ENCODE measurements at places on chromosomes 6 and 20.

DNA sequence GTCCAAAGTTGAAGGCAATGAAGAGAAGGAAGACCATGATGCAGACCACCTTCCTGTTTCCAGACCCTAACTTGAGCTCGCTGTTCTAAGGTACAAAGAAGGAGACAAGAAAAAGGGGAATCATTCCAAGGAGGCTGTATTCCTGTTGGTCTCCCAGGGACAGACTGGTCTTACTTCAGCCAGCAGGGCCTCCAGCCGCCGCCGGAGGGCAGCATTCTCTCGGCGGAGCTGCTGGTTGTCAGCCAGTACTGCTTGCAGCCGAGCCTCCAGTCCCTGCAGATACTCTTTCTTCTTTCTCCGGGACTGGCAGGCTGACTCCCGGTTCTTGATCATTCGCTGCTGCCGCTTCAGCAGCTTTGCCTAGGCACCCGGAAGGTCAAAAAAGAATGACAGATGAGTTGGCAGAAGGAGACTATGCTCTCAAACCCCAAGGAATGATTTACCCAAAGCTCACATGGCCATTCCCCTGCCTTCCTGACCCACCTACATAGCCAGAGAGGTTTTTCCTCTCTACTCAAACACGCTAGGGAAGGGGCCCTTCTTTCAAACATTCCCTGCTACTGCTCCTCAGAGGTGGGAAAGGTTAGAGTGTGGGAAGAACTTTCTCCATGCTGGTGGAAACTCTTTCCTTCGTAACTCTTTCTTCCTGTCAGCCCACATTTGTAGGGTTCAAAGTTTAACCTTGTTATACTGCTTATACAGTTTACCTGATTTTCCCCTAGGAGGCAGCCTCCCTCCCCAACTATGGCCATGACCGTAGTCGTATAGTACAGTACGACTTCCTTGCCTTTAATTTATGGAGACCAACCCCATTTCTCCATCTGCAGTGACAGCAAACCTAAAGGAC, 9.0 kb downstream of the ATF6B start:
- peak; percentile 52 for DNase-seq

- no peak for DNase-seq
Measured at GRCh38 chr6:104459543-104459942, 400.2 kb downstream of the HACE1 start.

GRCh38 chr6:167766986-167767714, 59.6 kb upstream of the AFDN start:
- DNase-seq = peak; percentile 50

DNA sequence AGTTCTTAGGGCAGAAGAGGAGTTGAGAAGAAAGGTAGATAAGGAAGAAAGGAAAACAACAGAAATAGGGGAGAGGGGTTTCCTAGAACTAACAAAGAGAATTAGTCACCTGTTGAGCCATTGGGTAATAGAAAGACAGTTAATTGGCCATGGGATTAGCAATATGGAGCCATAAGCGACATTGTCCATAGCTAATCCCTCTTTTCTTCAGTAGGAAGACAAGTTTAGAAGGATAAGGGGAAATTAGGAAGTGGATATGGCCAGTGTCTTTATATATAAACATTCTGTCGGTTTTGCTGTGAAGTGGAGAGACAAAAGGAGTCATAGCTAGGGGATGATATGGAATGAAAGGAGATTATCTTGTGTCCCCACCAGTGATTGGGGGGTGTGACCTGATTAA, 43.9 kb upstream of the COL10A1 start:
- DNase-seq = no peak

GRCh38 chr6:93584300-93584699, 164.9 kb upstream of the EPHA7 start:
- DNase-seq = no peak

GRCh38 chr6:143059663-143060353, 881 bp upstream of the AIG1 start:
- peak; percentile 33 for DNase-seq

GRCh38 chr20:20022498-20022897, 5.3 kb downstream of the NAA20 start:
- DNase-seq = no peak

GRCh38 chr6:93088621-93089501, 330.5 kb downstream of the EPHA7 start:
- DNase-seq = no peak

DNA sequence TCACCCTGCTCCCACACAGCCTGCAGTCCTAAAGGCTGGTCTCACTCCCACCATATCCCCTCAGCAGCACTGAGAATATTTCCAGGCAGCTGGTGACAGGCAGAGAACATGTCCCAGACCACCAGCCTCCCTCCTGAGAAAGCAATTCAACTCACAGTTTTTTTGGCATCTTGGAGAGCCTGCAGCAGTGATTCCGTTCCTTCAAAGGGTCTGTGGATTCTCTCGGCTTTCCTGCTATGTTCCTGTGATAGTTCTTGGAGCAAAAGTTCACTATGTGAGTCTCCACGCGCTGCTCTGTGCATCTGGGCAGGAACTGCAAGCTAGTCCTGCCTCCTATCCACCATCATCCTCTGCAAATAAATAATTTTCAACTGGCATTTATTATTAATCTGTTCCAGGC, 448.3 kb upstream of the HSF2 start:
- no peak for DNase-seq

DNA sequence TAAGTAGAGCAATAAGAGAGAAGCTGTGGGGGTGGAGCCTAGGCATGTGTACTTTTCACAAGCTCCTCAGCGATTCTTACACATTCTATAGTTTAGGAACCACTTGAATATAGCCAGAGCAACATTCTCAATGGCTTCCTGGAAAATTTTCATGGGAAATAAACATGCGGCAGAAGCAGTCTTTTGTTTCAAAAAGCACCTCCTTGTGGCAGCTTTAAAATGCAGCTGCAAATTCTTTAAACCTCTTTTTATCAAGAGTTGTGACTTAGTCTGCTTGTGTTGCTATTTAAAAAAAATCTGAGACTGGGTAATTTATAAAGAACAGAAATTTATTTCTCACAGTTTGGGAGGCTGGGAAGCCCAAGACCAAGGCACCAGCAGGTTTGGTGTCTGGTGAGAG, 23.8 kb downstream of the NKX2-2 start:
- peak; percentile 11 for DNase-seq

GRCh38 chr6:98463038-98464000, 371.1 kb upstream of the POU3F2 start:
- no peak for DNase-seq

GRCh38 chr6:33440649-33441309, 13.6 kb upstream of the ZBTB9 start:
- no peak for DNase-seq

DNA sequence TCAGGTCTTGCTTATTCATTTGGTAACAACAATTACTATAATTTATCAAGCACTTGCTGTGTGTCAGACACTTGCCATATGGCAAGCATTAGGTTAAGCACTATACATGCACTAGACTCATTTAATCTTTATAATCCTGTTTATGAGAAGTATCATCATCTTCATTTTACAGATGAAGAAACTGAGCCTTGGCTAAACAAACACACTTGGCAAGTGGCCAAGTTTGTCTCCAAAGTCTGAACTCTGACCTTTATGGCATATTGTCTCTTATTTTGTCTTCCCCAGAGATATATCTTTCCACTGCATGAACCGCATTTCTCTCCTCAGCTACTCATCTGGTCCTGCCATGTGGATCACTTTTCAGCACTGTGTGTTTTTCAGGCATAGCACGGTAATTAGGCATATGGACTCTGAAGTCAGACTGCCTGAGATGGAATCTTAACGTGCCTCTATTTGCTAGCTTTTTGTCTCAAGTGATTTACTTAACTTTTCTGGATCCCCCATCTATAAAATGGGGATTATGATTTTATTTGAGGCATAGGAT, 4.7 kb downstream of the ADGRF5 start:
- no peak for DNase-seq

DNA sequence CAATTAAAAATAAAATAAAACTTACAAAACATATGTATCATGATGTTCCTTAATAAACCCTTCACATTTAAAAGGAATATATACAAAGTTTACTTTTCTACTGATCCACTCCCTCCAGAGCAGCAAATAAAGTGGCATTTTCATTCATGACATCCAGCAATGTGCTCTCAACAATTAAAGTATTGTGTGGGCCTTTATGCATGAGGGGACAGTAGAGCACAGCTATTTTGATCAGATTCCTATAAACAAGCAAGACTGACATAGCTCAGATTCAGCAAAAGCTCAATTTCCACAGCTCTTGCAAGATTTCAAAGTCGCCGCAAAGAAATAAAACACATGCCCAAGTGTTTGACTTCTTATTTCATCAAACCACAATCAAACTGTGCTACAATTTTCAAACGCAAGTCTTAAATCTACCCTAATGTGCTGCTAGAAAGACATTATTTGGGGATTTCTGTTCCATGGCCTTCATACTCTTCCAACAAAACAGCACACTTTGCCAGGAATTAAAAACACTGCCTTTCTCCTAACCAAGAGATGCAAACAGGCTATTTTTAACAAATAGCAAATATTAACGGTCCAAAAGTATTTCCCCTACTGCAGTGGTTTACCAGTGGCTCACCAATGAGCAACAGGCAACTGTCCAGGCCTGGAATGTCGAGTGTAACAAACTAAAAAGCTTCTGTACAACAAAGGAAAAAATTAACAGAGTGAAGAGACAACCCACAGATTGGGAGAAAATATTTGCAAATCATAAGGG, 52.3 kb downstream of the MBOAT1 start:
- DNase-seq = peak; percentile 14

DNA sequence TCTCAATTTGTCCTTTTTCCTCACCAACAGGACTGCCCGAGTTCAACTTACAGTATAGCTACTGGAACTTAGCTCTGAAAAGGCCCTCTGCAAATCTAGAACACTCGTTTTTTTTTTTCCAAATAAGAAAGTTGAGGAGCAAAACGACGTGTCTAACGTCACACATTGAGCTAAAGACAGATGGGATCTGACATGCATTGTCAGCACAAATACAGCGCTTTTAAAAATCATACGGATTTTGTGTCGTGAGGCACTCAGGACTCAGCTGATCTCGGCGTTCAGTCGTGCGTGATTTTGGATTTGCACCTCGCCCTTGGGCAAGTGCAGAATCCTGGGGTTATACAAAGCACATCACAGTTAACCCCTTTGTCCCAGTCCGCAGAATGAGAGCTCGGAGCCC, 94.7 kb upstream of the ZNF322 start:
- no peak for DNase-seq

DNA sequence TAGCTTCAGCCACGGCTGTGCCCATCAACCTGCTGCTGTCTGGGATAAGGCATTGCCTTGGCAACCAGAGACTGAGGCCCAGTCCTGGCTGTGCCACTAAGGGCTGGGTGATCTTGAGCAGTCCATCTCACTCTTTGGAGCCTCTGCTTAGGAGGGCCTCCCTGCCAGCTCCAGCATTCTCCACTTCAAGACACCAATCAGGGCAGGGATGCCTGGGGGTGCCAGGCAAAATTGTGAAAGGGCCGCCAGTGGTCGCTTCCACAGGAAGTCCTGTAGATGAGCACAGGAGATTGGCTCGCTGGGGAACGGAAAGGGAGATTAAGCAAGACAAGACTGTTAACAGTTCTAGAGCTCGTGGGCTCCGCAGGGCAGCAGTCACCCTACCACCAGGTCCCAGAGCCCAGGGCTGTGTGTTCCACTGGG, at the start of gene RAB44:
Gene RAB44, plus strand, starts transcription at position 346 of the 423 bp plus-strand sequence. CDS start 6,410 bp downstream, outside the sequence.
- DNase-seq = no peak

DNA sequence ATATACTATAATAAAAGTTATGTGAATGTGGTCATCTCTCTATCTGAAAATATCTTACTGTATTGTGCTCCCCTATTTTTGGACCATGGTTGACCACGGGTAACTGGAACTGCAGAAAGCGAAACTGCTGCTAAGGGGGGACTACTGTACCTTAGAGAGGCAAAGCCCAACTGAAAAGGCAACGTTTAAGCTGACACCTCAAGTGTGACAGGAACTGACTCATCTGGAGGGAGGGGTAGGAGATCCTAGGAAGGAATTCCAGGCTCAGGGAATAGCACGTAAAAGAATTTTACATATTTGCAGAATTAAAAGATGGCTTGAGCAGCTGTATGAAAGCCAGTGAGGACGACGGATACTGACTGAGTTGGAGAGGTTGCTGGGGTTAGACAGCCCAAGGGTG, 34.8 kb downstream of the ELOVL2 start:
- DNase-seq = no peak

DNA sequence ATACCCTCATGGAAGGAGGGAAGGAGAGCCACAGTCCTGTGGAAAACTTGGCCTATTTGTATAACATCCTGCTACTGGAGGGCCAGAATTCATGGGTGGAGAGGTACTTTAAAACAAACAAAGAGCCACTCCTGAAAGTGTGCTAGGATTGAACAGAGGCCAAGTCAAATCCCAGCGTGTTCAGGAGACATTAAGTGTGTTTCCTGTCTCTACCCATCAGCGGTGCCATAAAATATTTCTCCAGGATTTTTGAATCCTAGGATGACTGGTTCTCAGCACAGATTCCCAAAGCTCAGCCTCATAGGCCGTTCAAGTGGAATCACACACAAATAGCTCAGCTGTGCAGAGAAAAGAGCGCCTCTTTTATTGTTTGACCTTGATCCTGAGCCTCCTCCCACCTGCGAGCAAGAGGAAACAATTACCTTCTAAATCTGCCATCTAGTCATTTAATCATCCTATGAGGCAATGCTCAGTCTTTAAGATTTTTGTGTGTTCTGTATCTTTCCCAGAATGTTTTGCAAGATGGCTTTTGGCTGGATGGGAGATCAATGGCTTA, 31.8 kb upstream of the RALGAPA2 start:
- no peak for DNase-seq

GRCh38 chr6:40426346-40427066, 160.7 kb downstream of the LRFN2 start:
- DNase-seq = no peak

GRCh38 chr6:35895560-35895959, 25.3 kb downstream of the SRPK1 start:
- no peak for DNase-seq

GRCh38 chr6:136720045-136720770, 72.1 kb downstream of the MAP3K5 start:
- DNase-seq = no peak

DNA sequence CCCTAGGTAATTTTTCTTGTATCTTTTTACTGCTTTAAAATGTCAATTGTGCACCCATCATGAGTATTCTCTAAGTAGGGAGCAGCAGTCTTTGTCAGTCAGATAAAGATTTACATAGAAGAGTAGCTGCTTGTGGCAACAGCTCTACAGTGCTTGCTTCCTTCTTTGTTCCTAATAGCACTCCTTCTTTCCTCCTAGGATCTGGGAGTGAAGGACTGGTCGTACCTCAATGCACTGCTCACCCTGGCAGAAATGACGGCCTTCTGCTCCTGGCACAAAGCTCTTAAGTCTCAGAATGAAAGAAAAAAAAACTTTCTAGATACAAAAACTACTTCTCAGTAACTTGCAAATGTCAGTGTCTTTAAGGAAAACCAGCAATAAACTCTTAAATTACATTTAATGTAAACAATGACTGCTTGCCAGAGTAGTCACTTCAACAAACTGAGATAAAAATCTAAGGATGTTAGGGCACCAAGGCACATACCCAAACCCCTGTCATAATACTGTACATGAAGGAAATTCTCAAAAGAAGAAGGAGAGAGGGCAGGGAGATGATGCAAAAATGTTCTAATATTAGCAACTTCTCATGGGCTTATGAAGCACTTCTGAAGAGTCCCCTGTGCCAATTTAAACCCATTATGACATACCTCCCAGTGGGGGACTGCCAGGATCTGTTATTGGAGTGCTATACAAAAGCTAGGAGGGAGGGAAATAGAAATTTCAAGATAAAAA, 34.0 kb downstream of the NCOA6 start:
- DNase-seq = no peak
